HCEC 1CT (cell line): ENCODE measurements at places on chromosomes 1 and 21.

- DNase-seq = no peak
Measured at GRCh38 chr1:185444676-185445075, 127.6 kb upstream of the IVNS1ABP start.

DNA sequence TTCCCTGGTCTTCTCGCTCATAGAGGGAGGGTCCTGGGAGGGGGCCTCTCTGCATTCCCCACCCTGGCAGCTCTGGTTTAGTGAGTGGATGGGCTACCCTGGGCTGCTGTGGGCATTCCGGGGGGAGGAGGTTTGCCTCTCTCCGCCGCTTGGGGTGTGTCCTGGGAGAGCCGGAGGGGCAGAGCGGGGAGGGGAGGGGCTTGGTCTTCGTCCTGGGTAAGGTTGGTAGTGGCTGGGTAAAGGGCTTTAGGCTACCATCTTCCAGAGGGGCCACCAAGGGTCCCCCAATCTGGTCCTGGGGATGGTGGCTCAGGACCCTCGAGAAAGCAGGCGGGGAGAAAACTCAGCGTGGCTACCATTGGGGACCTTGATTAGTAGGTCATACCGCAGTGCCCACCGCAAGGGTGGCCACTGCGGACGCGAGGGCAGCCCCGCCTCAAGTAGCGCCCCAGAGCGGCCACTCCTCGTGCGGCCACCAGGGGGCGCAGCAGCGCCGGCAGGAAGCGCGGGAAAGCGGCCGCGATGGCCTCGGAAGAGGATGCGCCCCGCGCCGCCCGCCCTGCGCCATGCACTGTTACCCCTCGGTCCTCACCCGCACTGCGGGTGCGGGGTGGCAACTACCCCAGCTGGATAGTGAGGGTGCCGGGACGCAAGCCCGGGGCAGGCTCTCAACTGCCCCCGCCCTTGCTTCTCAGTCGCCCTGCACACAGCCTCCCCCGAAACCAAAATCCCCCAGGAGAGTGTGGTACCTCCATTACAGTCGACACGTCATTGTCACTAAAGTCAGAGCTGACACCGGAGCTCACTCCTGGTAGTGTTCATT is 44.1 kb upstream of the SLC25A33 start:
- DNase-seq = no peak

- DNase-seq = no peak
Measured at GRCh38 chr1:200337410-200337809, 72.4 kb downstream of the ZNF281 start.

DNA sequence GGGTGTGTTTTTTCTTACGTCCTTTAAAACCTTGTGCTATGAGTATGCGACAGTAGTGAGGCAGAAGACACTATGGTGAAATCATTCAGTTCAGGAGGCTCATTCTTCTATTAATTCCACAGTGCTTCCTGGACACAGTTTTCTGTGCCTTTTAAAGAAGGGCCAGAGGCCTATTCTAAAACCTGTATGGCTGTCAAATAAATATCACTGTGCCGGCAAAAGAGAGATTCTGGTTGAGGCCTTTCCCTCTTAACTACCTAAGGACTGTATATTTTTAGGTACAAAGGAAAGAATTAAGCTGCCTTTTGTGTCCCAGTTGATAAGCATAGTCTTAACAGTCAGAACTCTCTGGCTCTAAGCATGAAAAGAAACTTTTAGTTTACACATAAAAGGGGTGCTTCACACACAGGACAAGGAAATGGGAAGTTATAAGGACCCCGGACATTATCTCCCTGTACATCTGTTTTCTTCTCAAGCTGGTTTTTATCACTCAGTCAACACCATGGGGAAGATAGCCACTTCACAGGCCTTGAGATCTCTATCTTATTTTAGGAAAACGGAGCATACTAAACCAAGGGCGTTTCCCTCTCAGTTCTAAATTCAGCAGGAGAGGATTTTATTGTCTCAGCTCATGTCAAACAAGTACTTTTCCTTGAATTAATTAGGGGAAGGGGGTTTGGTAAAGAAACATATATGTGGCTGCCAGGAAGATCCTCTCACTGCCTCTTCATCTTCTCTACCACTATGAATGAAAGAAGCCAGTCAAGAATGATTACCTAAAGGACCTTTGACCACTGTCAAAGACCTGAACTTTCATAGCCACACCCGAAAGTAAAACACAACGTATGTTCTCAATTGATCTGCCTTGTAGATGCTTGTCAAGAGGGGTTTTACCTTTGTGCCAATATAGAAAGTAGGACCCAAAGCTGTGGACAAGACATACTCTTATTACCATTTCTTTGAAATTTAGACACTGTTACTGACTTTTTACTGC is 71.4 kb upstream of the HSPA13 start:
- no peak for DNase-seq

DNA sequence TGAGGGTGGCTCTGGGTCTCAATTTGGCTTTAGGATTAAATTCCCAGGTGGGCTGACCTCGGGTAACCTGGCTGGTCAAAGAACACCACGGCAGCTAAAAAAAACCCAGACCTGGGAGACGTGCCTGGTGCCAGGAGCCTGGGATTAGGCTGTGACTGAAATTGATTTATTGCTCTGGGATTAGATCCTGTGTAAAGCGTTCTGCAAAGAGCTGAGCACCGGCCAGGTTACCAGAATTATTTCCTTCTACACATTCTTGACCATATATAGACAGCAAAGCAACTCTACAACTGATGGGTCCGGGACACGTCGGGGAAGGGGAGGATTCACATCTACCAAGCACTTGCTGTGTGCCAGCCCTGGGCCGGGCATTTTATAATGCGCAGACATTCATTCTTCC is 45.2 kb downstream of the TMCO4 start:
- DNase-seq = no peak

- DNase-seq = no peak
Measured at GRCh38 chr1:14835725-14836124, 237.2 kb downstream of the KAZN start.

DNA sequence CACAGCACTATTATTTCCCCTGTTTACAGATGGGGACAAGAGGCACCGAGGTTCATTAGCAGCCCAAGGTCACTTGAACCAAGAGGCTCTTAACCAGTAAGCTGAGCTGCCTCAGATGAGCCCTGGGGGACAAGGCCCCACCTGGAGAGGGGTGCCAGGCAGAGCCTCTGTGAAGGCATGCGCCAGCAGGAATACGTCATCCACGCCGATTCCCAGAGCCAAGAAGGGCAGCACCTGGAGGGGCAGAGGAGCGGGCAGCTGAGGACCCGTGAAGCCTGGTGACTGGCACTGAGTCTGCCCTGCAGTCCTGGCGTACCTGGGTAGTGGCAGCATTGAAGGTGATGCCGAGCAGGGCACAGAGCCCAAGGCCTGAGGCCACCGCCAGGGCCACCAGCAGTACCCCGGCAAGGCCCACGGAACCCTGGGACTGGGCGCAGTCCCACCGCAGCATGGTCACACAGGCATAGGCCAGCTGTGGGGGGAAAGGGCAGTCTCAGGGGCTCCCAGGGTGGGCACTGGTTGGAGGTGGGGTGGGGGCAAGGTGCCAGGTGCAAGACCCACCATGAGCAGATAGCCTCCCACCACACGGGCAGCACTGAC is 14.1 kb downstream of the PTCH2 start:
- DNase-seq = no peak

DNA sequence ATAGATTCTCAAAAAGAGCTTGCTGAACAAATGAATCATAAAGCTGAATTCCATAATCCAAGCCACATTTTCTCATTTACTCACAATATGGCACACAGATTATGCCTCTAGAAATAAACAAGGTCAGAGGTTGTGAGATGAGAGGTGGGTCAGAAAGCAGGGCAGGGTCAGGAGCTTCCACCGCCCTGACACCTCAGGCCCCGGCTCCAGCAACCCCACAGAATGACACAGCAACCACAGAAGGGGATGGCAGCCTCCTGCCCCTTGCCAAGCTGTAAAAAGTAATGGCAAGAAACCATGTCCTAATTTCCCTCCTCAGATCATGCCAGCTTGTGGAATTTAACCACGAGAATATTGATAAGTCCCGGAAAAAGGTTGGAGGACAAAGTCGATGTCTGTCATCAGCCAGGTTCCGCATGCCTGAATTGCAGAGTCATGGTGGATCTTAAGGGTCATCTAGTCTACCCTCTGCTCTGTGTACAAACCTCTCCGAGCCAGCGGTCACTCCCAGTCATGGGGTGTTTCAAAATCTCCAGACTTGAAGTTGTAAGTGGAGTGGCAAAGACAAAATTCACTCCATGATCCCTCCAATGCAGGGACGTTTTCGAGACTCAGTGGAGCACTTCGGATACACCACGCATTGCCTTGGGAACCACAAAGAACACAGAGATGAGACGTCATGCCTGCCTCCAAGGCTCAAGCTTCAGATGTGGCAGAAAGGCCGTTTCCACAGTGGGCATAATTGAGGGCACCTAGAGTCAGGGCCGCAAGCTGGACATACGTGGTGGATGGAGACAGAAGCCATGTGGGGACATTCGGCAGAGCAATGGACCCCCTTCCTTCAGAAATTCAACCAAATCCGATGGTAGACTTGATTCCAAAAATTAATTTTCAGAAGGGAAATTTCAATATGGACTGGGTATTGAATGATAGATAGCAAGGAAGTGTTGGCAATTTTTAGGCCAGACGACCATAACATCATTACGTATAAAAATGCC is 254.0 kb downstream of the TOMM20 start:
- no peak for DNase-seq

DNA sequence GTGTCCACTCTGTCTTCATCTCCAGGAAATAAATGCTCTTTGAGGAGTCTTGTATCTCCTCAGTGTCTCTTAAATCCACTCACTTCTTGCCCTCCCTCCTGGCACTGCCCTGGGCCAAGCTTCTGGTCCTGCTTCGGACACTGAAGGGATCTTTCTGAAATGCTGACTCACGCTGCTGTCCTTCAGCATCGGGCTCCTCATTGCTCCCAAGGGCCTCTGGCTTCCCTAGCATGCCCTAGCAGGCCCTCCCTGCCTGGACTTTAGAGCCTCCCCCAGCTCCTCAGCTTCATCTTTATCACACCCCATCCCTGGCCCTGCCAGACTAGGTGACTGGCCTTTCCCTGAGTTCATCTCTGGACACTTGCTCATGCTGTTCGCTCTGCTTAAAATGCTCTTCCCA is 96.6 kb downstream of the FOXD2 start:
- no peak for DNase-seq

GRCh38 chr1:97577613-97578012 is 343.2 kb downstream of the DPYD start:
- no peak for DNase-seq

- DNase-seq = no peak
Measured at GRCh38 chr1:112938210-112938609, 17.8 kb downstream of the SLC16A1 start.

GRCh38 chr1:184945678-184946412 is 28.5 kb downstream of the NIBAN1 start:
- DNase-seq = peak; percentile 73

GRCh38 chr1:13759072-13759471 is 59.1 kb downstream of the PRDM2 start:
- DNase-seq = no peak

DNA sequence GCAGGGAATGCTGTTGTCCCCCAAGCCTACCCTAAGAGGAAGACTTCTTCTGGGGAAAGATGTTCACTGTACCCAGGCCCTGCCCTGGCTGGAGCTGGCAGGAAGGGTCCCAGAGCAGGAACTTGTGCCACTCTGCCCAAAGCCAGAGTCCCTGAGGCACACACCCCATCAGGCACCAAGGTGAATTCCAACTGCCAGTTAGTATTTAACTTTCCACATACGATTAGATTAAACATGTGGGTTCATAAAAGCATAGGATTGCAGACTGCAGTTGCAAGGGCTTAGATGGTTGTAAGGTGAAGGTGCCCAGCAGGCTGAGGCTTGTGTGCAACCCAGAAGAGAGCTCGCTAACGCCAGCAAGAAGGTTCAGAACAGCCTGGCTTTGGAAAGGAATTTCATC is at the start of gene KCNE2:
Gene KCNE2 (plus strand): TSS at position 274 of the 400 bp plus-strand sequence. CDS start 6,473 bp downstream, outside the sequence.
- no peak for DNase-seq

DNA sequence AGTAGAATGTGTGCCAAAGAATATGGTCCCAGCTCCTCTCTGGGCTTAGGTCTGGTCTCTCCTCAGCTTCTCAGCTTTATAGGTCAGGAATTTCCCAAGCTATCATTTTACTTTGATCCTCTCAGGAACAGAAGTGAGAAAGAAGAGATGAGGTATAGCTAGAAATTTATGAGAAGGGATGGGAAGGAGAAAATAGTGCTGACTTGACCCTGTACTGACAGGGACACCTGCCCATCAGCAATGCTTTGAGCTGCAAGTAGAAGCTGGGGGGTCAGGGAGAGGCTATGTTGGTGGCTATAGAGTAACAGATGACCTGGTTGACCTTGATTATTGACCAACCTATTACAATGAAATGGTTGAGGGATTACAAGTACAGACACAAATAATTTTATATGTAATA is 75.0 kb downstream of the XCL2 start:
- DNase-seq = no peak

DNA sequence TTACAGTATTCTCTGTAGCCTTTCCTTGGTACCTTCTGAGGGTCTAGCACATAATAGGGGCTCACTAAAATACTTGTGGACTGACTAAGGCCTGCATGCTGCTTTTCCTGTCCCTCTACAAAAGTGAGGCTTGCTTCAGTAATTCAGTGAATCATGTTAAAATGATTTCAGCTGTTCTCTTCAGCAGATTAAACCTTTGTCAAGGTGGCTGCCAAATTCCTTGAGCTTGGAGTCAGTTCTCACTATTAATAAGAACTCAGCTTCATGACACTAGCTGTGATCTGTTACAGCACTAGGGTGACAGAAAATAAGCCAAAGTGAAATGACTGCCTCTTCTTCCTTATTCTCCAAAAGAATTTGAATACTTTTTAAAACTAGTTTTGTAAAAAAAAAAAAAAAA is 128.8 kb downstream of the KCNN3 start:
- DNase-seq = peak; percentile 9

GRCh38 chr1:46131712-46132528 is 509 bp downstream of the PIK3R3 start:
- peak; percentile 25 for DNase-seq

DNA sequence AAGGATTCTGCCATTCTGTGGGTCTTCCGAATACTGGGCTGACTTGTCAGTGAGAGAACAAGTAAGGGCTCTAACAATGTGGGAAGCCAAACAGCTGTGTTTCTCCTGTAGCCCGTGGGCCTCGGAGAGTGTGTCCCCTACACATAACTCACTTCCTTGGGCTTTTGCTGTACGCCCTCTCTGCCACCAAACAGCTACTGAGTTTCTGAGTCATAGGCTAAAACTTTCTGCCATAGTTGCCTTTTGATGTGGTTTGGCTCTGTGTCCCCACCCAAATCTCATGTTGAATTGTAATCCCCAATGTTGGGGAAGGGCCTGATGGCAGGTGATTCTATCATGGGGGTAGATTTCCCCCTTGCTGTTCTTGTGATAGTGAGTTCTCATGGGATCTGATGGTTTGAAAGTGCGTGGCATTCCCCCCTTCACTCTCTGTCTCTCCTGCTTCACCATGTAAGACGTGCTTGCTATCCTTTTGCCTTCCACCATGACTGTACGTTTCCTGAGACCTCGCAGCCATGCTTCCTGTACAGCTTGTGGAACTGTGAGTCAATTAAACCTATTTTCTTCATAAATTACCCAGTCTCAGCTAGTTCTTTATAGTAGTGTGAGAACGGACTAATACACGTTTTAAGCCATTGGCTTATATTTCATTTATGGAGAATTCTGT is 194.8 kb upstream of the HMCN1 start:
- no peak for DNase-seq

GRCh38 chr1:154824179-154825000 is 45.7 kb downstream of the KCNN3 start:
- no peak for DNase-seq
